ENCODE measurements at places on chromosomes 5 and 9.

- no peak for DNase-seq
These were observed 109.7 kb upstream of the IER5L start for GRCh38 chr9:129287619-129288305.

- no peak for DNase-seq
These were observed 227.3 kb downstream of the FANCC start for GRCh38 chr9:95090023-95090791.

GRCh38 chr5:176538230-176538988 is 1.2 kb upstream of the RNF44 start:
- no peak for DNase-seq

- DNase-seq = no peak
These were observed 9.8 kb upstream of the PCDHB1 start for GRCh38 chr5:141041427-141041785.

- DNase-seq = no peak
These were observed 32.1 kb downstream of the VCAN start for GRCh38 chr5:83503662-83504061.

DNA sequence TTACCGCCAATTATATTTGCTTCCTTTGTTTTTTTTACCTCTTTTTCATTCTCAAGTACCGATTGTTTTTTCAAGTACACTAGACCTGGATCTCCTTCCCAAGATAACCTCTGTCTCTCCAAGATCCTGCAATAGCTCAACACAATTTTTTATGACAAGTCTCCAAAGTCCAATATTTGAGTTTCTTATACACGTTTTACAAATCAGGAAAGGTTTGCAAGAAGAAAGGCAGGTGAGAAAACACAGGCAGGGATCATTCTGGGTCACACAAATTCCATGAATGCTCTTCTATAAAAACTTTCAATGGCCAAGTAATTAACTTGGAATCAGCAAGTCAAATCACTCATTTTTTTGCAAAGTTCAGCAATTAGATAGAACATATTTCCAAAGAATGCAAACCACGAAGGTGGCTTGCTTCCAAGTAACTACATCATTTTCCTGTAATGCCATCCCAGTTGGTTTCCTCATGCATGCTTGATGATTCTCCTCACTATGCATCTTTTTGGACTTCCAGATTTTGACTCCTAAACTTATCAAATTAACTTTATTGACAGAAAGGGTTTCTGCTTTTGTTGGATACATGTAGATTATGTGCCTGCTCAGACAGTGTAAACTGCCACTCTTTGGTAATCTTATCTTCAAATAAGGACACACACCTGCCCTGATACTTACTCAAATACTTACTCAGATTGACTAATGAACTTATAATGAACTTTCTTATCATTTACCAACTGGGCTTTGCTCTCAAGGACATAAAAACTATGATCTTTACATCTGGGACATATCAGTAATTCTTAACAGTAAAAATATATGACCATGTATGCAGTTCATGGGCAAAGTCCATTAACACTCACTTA is 24.7 kb upstream of the IFNE start:
- DNase-seq = no peak

- DNase-seq = no peak
These were observed at the start of gene HACD4 for GRCh38 chr9:21031091-21031807. HACD4 (minus strand) TSS chr9:21031640; CDS start chr9:21031590, 50 bp downstream.

- no peak for DNase-seq
These were observed 59.9 kb upstream of the IL6ST start for GRCh38 chr5:56054666-56055065.

- DNase-seq = no peak
These were observed 180.5 kb downstream of the RAB3C start for GRCh38 chr5:58763390-58763789.

DNA sequence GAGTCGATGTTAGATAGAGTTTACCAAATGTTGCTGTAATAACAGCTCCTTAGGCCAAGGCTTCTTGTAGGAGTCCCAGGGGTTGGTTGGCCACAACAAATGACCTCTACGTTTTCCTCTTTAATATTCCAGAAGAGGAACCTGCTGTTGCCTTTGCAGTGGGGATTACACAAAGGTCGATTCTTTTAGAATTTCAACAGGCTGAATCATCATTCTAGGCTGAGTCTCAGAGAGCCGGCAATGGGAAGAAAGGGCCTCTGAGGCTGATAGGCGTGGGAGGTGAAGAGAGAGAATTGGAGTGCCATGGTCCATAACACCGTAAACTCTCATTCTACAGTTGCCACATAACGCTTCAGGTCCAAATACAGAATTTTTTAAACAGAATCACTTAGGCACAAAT is 405.9 kb upstream of the DAP start:
- DNase-seq = no peak

GRCh38 chr5:78509884-78510769 is 138.4 kb downstream of the LHFPL2 start:
- no peak for DNase-seq

GRCh38 chr5:126961702-126962101 is 68.7 kb downstream of the MARCHF3 start:
- peak; percentile 33 for DNase-seq

GRCh38 chr5:7245121-7245651 is 150.8 kb upstream of the ADCY2 start:
- no peak for DNase-seq

DNA sequence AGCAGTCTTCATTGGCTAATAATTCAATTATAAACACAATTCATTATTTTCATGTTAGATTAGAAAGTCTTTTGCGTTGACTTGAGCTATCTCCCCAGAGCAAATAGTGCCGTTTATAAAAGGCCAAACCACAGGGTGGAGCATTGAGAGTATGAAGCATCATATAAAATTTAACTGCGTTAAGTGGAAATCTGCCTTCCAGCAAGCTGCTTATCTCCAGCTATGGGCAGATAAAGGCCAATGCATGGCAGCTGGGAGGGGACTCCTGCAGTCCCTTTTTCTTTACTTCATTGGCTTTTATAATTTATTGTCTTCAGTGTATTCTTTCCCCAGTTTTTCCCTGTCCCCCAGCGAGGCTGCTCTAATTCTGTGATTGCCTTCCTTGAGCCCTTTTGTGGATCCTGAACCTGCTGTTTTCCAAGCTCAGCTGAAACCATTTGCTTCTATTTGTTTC is 113.7 kb downstream of the TMEM232 start:
- DNase-seq = no peak

- DNase-seq = no peak
These were observed 131.3 kb upstream of the ABCA1 start for GRCh38 chr9:105059252-105059651.

GRCh38 chr9:131180454-131180853 is 55.1 kb downstream of the NUP214 start:
- DNase-seq = no peak

DNA sequence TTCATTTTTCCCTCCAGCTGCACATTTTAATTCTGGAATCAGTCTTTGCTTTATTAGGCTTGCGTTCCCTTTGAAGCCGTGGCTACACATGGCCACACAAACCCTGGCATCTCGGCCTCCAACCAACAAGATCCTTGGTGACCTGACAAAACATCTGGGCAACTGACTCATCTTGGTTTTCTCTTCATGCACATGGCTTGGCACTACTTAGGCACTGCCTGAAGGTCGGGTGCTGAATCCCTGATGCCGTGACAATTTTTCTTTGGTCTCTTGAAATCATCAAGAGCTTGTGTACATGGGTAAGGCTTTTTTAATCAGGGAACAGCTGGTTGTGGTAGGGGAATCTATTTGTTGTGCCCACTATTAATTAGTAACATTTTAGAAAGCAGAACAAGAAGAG is 16.0 kb upstream of the PAPPA start:
- no peak for DNase-seq

GRCh38 chr9:33233626-33234342 is 6.2 kb upstream of the SPINK4 start:
- DNase-seq = peak; percentile 45

DNA sequence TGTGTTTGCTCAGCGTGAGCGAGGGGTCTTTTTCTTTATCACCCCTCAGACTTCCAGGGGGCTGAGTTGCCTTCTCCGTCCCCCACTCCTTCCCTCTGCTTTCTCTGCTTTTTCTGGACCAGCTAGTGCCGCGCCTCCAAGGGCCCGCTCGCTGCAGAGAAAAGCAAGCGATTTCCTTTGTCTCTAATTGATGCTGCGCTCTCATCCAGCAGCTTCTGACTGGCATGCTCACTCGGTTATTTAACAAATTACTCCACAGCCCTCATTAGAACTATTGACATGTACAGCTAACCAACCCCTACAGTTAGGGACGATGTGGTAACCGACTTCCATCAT is 288.0 kb downstream of the ELAVL2 start:
- DNase-seq = no peak

- no peak for DNase-seq
These were observed 712.1 kb downstream of the KCTD16 start for GRCh38 chr5:144882739-144883283.

- no peak for DNase-seq
These were observed 290.5 kb downstream of the SLF1 start for GRCh38 chr5:94908889-94909480.

- DNase-seq = no peak
These were observed 118.6 kb downstream of the RGS3 start for GRCh38 chr9:113581865-113582697.

GRCh38 chr5:84191281-84191680 is 193.4 kb downstream of the EDIL3 start:
- no peak for DNase-seq

DNA sequence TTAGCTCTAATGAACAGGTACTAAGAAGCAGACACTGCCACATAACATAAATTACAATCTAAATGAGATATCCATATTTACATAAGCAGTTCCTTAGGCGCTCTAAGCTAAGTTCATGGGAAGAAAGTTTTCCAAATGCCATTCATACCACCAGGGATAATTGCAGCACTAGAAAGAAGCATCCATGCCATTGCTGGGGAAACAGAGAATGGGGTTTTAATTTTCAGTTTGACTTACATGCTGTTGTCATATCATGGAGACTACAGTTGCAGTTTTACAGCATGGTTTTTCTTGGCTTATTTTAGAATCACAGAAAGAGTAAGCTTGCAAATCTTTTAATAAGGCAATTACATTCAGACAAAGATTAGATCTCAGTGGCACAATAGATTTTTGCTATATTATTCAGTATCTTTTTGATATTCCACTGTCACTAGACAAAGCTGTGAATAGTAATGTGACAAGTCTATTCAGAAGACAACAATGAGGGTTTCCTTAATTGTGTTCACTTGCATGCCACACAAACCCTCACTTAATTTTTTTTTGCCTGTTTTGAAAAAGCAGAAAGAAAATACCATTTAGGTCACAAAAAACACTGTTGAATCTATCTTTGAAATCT is 108.4 kb upstream of the ELAVL2 start:
- DNase-seq = no peak

DNA sequence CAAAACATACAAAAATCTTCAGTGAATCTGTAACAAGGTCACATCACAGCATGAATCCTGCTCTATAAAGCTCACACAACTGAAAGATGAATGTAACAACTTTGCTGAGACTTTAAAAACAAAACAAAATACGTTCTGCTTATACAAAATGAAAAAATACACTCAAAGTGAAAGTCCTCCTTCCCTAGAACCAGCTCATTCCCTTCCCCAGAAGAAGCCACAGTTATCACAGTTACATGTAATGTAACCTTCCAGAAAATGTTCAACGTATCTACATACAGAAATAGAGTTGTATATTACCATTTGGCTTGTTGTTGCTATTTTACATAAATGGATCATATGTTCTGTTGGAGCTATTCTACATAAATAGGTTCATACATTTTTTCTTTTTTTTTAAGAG is 2.6 kb downstream of the AUH start:
- no peak for DNase-seq

- no peak for DNase-seq
These were observed 66.6 kb upstream of the IFNK start for GRCh38 chr9:27457445-27457844.

- DNase-seq = peak; percentile 71
These were observed 28.8 kb downstream of the SPOCK1 start for GRCh38 chr5:137470111-137470920.

- DNase-seq = no peak
These were observed 511.0 kb upstream of the TLE4 start for GRCh38 chr9:79060766-79061165.

GRCh38 chr9:13719981-13720676 is 440.6 kb upstream of the MPDZ start:
- no peak for DNase-seq

DNA sequence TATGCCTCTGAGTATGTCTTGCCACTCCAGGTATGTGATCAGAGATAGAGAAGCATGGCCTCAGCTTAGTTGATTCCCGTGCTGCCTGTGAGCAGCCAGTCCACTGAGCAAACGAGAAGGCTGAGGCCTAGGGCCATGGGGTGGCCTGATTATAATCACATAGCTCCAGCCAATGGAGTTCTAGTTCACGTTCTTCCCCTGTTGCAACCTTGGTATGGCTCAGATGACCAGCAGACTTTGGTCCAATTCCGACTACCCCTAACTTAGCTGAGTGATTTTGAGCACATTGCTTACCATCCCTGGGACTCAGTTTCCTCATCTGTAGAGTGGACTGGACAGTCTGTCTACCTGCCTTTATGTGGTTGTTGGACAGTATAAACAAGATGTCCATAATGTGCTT is 68.4 kb downstream of the PPARGC1B start:
- no peak for DNase-seq

- DNase-seq = no peak
These were observed 1.9 kb downstream of the DPM2 start for GRCh38 chr9:127935765-127936221.

DNA sequence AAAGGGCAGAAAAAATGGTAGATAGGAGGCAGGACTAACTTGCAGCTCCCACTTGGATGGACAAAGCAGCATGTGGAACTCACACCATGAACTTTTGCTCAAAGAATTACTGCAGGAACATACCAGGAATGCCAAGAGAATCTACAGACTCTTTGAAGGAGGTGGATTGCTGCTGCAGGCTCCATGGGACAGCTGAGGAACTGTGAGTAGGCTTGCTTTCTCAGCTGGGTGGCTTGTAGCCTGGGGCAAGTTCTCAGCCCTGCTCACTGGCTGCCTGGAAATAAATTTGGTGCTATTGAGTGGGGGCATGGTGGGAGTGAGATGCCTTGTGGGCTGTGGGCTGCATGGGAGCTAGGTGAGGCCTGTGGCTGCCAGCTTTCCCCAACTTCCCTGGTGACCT is 574.5 kb downstream of the PRELID2 start:
- DNase-seq = no peak

DNA sequence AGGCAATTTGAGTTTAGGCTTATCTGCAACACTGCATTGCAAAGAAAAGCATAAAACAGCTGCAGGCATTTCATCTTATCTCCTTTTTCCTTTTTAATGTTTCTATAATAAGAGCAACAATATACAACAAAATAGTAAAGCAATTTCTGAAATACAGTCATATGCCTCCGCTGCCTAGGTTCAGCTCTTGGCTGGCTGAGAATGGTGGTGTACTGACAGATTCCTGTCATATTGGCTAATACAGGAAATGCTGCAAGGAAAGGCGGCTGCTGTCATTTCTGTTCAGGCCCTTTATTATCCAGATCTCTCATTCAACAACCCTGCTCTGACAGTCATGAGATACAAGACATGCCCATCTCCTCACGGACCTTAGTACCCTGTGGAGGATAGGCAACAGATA is 677.0 kb downstream of the TAF11L14 start:
- DNase-seq = no peak

DNA sequence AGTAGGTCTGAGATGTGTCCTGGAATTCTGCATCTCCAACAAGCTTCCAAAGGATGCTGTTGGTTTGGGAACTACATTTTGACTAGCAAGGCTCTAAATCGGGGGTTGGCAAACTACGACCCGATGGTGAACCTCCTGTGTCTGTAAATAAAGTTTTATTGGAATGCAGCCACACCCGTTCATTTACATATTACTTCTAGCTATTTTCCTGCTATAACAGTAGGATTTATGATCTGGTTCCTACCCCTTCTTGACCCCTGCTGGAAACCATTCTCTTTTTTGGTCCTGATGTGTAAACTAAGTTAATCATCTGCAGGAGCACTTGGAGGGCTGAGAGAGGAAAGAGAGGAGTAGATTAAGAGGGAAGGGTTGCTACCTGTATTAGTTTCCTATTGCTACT is 454.5 kb downstream of the RASEF start:
- no peak for DNase-seq

All from T1000 (cell line).